ENCODE measurements at places on chromosomes 5 and 9.

GRCh38 chr5:85843535-85843934, 774.2 kb upstream of the COX7C start:
- DNase-seq, result no peak

- no peak for DNase-seq
Observed at GRCh38 chr9:136054798-136055714, 40.0 kb downstream of the NACC2 start.

DNA sequence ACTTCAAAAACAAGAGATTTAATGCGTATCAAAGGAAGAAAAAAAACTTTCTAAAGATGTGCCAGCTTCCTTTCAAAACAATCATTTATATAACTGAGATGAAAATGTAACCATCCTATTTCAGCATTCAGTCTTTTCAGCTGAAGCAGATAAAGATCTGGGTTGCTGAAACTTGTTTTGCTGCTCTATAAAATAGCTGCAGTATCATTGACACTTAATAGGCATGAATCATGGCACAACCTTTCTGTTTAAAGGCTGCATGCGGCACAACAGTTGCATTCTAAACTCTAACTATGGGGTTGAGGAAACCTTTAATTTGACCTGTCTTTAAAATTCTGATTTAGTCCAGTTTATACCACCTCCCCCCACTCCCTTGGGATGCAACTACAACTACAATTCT, 196.7 kb downstream of the MPDZ start:
- no peak for DNase-seq

GRCh38 chr5:149002053-149002452, 60.8 kb downstream of the SH3TC2 start:
- DNase-seq, result no peak

- no peak for DNase-seq
Observed at GRCh38 chr9:72351538-72352453, 13.2 kb downstream of the ZFAND5 start.

- no peak for DNase-seq
Observed at GRCh38 chr5:146607659-146608332, 91.8 kb upstream of the GPR151 start.

DNA sequence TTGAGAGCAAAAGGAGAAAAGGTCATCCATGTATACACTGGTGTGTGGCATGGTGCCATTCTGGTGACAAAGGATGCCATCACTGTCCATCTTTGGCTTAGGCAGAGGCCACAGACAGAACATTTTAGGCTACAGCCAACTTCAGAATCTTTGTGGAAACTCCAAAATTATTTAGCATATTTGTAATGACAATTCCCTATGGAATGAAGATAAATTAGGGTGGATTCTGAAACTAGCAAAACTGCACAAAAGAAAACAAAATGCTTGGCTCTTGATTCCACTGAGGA, 92.5 kb downstream of the FBXW11 start:
- no peak for DNase-seq

DNA sequence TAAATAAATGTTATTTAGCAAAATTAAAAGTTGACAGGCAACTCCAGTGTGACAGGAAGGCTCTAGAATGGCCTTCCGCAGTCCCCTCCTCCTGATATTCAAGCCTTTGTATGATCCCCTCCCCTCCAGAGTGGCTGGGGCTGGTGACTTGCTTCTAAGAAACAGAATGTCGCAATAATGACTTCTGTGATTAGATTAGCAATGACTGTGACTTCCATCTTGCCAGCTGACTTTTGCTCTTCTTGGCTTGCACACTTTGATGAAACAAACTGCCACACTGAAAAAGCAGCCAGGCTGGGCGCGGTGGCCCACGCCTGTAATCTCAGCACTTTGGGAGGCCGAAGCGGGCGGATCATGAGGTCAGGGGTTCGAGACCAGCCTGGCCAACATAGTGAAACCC, 106.5 kb upstream of the LARP1 start:
- DNase-seq, result no peak

DNA sequence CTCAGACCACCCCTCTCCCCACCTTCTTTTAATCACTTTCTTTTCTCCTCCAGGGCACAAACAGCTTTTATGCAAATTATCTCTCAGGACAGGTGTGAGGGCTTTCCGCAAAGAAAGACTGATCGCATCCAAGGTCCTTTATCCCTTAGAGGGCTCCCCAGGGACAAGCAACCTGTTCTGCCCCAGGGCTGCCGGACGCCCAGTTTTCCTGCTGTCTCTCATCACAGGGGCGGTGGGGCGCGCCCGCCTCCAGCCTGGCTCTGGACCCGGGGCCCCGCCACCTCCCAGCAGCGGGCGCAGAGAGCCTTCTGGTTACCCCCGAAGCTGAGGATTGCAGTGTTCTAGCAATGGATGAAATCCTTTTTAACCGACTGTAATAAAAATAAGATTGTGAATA, 266.1 kb downstream of the CWC27 start:
- no peak for DNase-seq

- no peak for DNase-seq
Observed at GRCh38 chr5:81268521-81269196, 32.7 kb upstream of the ZCCHC9 start.

- DNase-seq, result no peak
Observed at GRCh38 chr5:56557198-56557597, 258.2 kb upstream of the MAP3K1 start.

GRCh38 chr5:123099514-123100151, 10.6 kb downstream of the PRDM6 start:
- DNase-seq, result no peak

DNA sequence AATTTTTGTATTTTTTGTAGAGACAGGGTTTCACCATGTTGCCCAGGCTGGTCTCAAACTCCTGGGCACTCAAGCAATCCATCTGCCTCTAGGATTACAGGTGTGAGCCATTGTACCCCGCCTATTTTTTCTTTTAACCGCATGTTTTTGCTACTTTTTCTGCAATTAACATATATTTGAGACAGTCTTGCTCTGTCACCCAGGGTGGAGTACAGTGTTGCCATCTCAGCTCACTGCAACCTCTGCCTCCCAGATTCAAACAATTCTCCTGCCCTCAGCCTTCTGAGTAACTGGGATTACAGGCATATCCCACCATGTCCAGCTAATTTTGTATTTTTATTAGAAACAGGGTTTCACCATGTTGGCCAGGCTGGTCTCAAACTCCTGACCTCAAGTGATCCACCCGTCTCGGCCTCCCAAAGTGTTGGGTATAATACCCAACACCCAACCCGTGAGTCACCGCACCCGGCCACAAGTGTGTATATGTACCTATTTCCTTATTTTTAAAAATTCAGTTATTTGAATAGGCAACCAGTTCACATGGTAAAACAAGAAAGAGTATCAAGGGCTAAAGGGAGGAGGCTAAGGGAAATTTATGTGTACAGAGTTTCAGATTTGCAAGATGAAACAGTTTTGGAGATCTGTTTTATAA, 13.3 kb downstream of the PHAX start:
- no peak for DNase-seq

- no peak for DNase-seq
Observed at GRCh38 chr5:38660194-38660668, 103.8 kb upstream of the LIFR start.

- DNase-seq, result no peak
Observed at GRCh38 chr5:137819766-137820165, 47.9 kb upstream of the MYOT start.

DNA sequence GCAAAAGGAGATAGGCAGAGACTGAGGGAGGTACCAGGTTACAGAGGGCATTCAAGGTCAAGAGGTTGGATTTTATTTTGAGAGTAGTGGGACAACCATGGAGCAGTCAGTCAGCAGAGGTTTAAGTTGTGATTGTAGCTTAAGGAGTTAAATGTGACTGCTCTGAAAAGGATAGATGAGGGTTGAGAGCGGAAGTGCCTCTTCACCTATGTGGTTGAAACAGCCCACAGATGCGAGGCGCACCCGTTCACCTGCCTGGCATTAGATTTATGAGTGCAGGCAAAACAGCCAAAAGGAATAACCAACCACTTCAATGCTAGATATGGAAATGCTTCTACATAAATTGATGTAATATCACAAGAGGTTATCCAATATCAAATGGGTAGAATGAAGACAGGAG, 8.4 kb downstream of the ZNF474 start:
- DNase-seq, result no peak

DNA sequence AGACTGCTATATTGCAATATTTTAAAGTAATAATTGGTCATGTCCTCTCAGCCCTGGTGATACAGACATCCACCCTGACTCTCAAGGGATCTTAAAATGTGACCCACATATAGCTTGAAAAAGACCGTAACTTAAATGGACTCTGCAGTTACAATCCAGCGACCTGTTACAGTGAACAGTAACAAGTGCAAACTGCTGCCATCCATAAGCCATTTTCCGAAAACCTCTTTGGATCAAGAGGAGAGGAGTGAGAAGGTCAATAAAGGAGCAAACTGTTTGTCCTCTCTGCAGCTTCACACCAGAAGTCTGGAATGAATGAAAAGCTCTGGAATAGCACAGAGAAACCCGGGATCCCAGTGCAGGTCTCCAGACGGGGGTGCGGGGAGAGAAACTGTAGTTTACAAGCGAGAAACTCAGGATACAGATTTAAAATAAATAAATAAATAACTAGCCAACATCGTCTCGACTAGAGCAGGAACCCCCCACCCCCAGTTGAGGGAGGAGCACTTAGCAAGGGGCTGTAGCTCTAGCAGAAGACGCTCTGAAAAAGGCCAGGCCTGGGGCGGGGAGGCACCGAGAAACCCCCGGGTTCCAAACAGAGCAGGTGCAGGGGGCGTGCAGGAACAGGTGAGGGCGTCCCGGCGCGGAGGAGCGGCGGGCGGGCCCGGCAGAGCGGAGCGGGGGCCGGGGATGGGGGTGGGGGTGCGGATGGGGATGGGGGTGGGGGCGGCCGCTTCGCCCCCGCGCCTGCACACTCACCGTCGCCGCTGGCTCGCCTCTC, 572 bp downstream of the ZDHHC21 start:
- DNase-seq, result peak; percentile 61

GRCh38 chr5:133945568-133945967, 22.9 kb downstream of the C5orf15 start:
- no peak for DNase-seq

- DNase-seq, result no peak
Observed at GRCh38 chr5:112971276-112971675, 5.3 kb upstream of the DCP2 start.

DNA sequence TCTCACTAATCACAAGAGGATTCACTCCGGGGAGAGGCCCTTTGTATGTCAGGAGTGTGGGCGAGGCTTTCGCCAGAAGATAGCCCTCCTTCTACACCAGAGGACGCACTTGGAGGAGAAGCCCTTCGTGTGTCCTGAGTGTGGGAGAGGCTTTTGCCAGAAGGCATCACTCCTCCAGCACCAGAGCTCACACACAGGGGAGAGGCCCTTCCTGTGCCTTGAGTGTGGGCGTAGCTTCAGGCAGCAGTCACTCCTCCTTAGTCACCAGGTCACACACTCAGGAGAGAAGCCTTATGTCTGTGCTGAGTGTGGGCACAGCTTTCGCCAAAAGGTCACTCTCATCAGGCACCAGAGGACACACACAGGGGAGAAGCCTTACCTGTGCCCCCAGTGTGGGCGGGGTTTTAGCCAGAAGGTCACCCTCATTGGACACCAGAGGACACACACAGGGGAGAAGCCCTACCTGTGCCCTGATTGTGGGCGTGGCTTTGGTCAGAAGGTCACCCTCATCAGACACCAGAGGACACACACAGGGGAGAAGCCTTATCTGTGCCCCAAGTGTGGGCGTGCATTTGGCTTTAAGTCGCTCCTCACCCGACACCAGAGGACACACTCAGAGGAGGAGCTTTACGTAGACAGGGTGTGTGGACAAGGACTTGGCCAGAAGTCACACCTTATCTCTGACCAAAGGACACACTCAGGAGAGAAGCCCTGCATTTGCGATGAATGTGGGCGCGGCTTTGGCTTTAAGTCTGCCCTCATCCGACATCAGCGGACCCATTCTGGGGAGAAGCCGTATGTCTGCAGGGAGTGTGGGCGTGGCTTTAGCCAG, 27.8 kb downstream of the NUTM2F start:
- no peak for DNase-seq

GRCh38 chr5:172910828-172911627, 48.2 kb upstream of the RPL26L1 start:
- no peak for DNase-seq

GRCh38 chr5:138833080-138833479, 42.1 kb downstream of the LRRTM2 start:
- no peak for DNase-seq

GRCh38 chr9:92962303-92962649, 15.0 kb downstream of the FGD3 start:
- DNase-seq, result peak; percentile 50

GRCh38 chr5:143062379-143062778, 292.2 kb downstream of the ARHGAP26 start:
- no peak for DNase-seq

DNA sequence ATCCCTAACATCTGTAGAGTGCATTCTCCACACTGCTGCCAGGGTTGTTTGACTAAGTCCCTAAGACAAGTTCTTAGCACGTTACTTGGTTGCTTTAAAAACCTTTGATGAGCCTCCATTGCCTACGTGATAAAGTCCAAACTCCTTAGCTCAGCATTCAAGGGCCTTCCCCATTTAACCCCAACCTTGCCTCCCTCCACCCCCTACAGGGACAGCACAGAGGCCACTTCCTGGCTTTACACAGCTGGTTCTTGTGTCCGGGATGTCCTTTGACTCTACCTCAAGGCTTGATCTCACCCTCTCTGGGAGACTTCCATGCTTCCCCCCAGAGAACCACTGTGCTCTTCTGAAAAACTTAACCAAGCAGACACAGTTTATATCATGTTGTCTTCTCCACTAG, 29.4 kb downstream of the FAM240B start:
- no peak for DNase-seq

- DNase-seq, result no peak
Observed at GRCh38 chr5:15463231-15463980, 36.6 kb upstream of the FBXL7 start.

GRCh38 chr5:129387944-129388343, 72.2 kb upstream of the ADAMTS19 start:
- no peak for DNase-seq

DNA sequence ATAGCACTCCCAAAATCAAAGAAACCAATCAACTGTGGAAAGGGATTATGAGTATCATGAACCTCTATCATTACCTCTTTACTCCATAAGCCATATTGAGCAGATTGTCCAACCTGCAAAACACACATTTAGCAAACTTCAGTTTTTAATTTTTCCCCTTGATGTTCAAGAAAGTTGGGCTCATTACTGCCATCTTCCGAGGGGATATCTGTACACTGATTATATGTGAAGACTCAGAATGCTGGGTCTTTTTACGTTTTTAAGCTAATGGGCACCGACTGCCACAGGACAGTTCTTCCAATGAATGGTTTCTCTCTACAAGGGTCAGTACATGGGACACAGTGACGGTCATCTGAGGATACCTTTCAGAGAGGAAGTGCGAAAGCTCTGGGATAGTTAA, 132.7 kb downstream of the ELAVL2 start:
- DNase-seq, result no peak

GRCh38 chr5:135441919-135442318, 5.2 kb downstream of the DCANP1 start:
- DNase-seq, result peak; percentile 23

Measured in activated CD8-positive, alpha-beta memory T cell treated with anti-CD3 and anti-CD28 coated beads, Interleukin-2, amount 50 U/mL, for 48 hours (primary cell).